Inflammatory macrophage (primary cell): ENCODE measurements at places on chromosomes 3 and 15.

GRCh38 chr3:101791778-101792177 lies 12.8 kb downstream of the NXPE3 start:
- DNase-seq = no peak

DNA sequence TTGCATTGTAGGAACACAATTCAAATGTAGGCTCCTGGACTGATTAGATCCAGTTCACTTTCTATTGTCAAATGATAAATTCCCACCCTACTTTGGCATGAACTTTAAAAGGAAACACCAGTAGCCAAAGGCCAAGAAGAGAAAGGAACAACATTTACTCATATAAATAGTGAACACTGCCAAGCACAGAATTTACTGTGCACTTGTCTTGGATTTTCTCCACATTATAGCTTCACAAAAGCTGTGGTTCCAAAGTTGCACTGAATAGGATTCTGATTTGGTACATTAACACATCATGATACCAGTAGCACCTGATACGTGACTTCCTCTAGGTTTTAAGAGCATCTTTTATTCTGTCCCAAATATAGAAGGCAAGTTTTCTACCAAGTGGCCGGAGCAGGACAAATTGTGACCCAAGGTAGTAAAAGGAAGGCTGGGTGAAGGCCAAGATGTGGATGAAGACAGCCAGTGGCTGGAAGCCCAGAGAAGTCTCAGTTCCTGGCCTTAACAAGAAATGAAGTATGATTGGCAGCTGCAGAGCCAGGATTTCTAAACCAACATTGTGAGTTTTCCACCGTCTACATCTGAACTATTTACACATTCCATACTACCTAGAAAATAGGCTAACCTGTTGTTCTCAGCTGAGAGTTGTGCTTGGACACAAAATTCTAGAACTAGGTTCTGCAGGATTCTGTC lies 206.7 kb downstream of the THRB start:
- DNase-seq = no peak

- DNase-seq = no peak
These were observed 14.8 kb upstream of the ACSBG1 start for GRCh38 chr15:78249131-78249530.

- no peak for DNase-seq
These were observed 403.5 kb upstream of the CBLB start for GRCh38 chr3:106272302-106272701.

GRCh38 chr3:128294999-128295468 lies 141.8 kb downstream of the EEFSEC start:
- no peak for DNase-seq
